ENCODE measurements at places on chromosomes 4 and X.
A peak's percentile ranks its signal among the peaks of the same experiment; 100 is the strongest.

DNA sequence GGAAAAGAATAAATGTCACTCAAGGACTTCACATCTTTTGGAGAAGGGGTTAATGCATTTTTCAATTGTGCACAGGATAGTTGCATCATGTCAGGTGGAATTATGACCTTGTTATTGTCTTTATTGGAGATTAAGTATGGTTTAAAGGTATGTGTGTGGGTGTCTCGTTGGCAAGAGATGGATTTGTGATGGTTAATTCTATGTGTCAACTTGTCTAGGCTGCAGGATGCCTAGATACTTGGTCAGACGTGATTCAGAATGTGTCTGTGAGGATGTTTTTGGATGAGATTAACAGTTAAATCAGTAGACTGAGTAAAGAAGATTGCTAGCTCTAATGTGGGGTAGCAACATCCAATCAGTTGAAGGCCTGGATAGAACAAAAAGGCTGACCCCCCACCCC lies 42.2 kb upstream of the HSD17B10 start:
- no peak for DNase-seq

GRCh38 chrX:53682885-53683555 lies 3.5 kb downstream of the HUWE1 start:
- DNase-seq, result peak; percentile 8

DNA sequence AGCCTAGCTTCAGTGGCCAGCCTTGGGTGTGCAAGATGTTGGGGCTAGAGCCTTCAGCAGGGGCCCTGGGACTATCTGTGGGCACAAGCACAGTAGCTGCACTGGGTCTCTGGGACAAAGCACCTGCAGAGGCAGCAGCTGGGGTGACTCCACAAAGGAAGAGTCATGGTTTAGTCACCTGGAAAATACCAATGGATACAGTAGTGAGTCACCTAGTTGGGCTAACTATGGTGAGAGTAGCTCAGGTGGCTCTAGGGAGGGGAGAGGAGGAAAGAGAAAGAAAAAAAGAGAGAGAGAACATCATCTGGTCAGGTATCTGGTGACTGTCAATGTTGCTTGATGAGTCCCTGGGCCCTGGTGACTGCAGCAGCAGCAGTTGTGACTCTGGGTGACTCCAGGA lies 72.9 kb upstream of the SPIN4 start:
- no peak for DNase-seq

DNA sequence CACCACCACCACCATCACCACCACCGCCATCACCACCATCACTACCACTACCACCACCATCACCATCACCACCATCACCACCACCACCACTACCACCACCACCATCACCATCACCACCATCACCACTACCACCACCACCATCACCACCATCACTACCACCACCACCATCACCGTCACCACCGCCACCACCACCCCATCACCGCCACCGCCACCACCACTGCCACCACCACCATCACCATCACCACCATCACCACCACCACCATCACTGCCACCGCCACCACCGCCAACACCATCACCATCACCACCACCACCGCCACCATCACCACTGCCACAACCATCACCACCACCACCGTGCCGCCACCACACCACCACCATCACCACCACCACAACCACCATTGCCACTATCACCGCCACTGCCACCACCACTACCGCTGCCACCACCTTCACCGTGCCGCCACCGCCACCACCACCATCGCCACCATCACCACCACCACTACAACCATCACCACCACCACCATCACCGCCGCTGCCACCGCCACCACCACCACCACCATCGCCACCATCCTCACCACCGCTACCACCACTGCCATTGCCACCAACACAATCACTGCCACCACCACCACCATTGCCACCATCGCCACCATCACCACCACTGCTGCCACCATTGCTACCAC lies 1511.3 kb upstream of the AGA start:
- no peak for DNase-seq

- no peak for DNase-seq
Observed at GRCh38 chrX:68286076-68286475, 147.2 kb downstream of the OPHN1 start.

- no peak for DNase-seq
Observed at GRCh38 chrX:47628982-47629381, 748 bp downstream of the CFP start.

DNA sequence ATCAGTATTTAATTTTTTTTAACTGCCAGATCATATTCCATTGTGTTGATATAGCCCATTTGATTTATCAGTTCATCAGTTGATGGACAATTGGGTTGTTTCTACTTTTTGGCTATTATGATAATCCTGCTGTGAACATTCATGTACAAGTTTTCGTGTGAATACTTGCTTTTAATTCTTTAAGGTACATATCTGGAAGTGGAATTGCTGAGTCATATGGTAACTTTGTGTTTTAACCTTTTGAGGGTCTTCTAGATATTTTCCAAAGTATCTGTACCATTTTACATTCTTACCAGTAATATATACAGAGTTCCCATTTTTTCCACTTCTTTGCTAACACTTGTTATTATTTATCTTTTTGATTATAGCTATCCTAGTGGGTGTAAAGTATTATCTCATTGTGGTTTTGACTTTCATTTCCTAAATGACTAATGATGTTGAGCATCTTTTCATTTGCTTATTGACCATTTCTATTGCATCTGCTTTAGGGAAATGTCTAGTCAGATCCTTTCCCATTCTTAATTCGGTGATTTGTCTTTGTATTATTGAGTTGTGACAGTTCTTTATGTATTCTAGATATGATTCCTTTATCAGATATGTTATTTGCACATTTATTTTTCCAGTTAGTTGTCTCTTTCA lies 75.2 kb upstream of the NUDT6 start:
- no peak for DNase-seq

- DNase-seq, result no peak
Observed at GRCh38 chr4:88981556-88981955, 75.4 kb downstream of the FAM13A start.

DNA sequence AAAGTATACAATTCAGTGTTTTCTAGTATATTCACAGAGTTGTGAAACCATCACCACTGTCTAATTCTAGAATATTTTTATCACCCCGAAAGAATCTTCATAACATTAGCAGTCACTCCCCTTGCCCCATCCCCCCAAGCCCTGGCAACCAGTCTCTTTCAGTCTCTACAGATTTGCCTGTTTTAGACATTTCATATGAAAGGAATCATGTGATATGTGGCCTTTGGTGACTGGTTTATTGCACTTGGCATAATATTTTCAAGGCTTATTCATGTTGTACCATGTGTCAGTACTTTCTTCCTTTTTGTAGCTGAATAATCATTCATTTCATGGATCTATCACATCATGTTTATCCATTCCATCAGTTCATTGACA lies 371.7 kb downstream of the AFF2 start:
- DNase-seq, result no peak

DNA sequence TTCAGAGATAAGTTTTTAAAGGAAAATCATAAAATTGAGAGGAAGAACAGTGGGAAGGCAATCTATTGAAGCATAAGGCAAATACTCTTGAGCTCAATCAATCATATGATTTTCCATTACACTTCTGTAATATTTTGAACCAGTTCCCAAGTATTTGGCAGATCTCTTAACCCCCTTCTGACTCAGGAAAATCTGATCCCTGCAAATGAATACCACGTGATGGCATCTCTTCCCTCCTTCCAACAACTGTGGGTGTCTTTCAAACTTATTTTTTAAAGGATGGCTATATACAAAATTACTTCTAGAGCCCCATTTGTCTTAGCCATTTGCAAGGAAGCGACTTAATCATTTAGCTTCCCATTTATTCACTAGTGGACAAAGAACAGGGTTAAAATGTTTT lies 41.9 kb downstream of the AMOT start:
- no peak for DNase-seq

DNA sequence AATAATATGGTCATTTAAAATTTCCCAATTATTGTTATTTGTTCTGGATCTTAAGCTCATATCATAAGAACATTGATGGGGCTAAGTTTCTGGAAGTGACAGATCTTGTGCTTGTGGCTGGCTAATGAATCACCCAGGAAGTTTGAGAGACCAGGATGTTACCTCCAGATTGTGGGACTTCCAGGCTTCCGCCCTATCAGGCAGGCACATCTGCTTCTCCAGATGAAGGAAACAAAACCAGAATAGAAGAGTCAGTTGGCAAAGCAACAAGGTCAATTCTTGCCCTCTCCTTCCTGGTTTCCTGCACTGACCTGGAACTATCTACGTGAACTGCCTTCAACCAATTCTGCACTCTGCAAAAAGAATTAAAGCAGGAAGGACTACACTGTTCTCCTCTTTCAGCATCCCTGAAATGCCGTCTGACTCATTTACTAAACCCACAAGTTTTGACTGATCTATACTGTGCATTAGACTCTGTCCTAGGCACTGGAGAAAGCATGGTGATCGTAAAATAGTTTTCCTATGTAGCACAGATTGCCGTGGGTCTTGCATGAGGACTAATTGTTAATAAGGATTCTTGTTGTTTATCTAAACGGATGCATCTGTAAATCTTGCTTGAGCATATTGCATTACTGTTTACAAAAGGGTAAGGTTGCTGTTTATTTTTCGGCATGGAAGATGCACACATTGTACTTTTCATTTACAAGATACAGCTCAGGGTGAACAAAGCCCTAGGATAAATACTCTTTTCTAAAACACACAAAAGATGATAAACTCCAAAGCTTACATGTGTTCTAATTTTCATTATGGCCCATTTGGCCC lies 74.6 kb downstream of the AMELX start:
- no peak for DNase-seq

- DNase-seq, result no peak
Observed at GRCh38 chrX:82703551-82703950, 804.5 kb upstream of the POU3F4 start.

DNA sequence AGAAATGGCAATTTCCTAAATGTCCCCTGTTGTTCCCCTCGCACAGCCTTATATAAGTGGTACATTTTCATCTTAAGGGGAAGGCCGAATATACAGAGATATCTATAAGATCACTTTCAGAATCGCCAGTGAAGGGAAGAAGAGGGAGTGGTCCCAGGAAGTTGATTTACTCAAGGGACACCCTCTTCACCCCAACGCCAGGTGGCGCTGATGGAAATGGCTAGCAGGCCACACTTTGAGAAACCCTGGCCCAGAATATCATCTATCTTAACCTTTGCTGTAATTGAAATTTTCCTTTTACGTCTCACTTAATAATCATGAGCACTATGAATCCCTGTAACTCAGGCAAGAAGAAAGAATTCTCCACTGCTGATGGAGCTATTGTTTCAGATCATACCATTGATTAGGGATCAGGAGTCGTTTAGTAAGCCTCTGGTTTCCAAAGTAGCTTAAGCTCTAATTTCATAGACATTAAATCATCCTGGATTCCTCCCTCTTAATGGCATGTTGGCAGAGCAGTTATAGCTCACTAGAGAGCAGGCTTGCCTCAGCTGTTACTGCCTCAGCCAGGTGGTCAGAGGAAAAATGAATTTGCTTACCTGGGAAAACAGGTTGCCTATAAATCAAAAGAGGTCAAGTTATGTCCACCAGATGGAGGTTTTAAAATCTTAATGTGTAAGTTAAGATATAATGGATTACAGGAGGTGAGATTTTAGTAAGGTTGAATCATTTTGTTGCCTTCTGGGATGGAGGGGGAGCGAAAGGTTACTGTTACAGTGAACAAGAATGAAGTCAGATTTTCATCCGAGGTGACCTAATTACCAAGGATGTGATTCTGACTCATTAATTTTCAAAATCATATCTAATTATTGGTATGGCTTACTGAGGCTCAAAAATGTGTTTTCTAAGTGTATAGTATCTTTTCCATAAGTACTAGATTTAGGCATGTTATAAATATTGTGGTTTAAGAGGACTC lies 941.2 kb upstream of the TENM3 start:
- DNase-seq, result peak; percentile 41

GRCh38 chrX:21800344-21800770 lies 39.1 kb upstream of the MBTPS2 start:
- no peak for DNase-seq

GRCh38 chr4:145287351-145287750 lies 107.0 kb upstream of the OTUD4 start:
- no peak for DNase-seq

DNA sequence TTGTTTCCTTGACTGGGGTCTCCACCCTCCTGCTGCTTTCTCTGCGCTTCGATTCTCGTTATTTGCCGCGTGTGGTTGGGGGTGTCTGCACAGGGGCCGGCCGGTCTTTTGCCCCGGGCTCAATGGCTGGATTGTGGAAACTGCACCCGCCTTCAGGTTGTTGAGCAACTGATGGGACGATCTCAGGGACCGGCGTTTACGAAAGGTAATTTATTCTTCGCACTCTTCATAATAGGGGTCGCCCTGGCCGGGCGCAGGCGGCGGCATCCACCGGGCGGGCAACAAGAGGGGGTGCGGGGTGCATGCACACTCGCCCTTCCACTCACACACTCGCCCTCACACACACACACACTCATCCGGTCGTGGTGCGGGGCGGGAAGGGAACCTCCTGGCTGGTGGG lies 1.4 kb downstream of the ADGRL3 start:
- no peak for DNase-seq

DNA sequence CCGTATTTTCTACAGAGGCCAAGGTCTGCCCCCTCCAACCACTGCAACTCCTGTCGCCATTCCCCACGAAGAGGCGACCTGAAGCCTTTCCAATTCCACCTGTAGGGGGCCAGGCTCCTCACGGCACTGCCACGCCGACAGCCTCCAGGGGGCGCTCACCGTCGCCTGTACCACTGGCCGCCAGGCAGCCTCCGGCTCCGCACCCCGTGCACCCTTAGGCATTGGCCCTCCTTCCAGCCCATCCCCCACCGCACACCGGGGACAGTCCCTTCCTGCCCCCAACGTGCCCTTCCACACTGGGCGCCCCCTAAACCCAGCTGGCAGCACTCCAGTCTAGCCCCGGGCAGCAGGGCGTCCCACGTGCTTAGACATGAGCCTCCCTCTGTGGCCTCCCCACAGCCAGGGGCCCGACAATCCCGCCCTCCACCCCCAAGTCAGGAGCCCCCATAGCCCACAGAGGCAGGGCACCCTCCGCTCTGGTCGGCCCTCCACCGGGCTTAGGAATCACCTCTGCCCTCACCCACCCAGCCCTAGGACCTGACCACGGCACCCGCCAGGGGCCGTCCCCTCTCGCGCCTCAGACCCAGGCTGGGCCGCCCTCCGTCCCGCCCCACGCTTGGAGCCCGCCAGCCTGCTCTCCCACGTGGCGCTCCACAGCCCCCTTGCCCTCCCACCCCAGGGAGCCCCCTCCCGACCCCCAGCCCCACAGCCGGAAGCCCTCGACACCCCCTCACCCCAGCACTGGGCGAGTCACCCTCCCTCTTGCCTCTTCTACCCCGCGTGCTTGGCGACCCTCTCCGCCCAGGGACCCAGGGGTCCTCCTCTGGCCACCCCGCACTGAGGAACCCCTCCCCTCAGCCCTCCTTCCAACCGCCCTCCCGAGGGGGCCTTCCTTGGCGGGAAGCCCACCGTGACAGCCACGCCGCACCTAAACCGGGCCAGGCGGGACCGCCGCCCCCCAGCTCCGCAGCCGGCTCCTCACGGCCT lies 711 bp downstream of the PNMA6E start:
- DNase-seq, result no peak

DNA sequence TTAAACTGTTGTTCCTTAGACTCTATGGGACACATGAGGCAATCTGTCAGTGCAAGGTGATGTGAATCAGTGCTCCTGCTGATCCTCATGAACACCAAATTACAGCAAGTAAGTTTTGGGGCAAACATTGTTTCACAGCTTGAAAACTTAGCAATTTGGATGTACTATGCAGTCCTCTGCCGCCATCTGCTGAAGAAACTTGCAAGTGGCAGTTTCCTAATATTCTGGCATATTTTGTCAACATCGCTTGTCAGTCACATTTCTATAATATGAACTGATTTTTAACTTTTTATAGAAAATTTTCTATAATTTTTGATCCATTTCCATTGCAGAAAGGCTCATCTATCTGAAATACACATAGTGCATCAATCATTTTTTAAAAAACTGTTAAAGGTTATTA lies 56.3 kb downstream of the ZAR1 start:
- no peak for DNase-seq
